Effector memory CD4-positive, alpha-beta T cell (primary cell): ENCODE measurements at places on chromosomes 4 and X.

DNA sequence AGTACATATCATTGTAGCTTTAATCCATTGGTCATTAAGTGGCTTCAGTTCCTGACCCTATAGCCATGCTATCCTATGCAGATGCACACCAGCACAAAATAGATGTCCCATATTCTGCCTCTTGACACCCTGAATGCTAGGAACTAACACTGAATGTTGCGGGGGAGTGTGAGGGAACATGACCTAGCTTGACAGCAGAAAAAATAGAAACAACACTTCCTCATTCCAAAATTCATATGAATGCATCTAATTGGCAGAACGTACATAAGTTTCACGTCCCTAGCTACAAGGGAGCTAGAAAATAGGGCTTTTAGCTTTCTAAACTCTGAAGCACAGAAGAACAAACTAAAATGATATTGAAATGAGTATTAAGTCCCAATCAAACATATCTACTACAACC is 14.4 kb upstream of the DCAF8L1 start:
- DNase-seq, result no peak

- no peak for DNase-seq
Observed at GRCh38 chr4:14364953-14365536, 637.2 kb upstream of the CPEB2 start.

- DNase-seq, result no peak
Observed at GRCh38 chrX:70134116-70134477, 850 bp downstream of the IGBP1 start.

- no peak for DNase-seq
Observed at GRCh38 chrX:106752101-106752678, 25.7 kb downstream of the RNF128 start.

GRCh38 chr4:37767546-37767945 is 58.9 kb upstream of the PGM2 start:
- no peak for DNase-seq
